ENCODE measurements at places on chromosomes 4 and X.

DNA sequence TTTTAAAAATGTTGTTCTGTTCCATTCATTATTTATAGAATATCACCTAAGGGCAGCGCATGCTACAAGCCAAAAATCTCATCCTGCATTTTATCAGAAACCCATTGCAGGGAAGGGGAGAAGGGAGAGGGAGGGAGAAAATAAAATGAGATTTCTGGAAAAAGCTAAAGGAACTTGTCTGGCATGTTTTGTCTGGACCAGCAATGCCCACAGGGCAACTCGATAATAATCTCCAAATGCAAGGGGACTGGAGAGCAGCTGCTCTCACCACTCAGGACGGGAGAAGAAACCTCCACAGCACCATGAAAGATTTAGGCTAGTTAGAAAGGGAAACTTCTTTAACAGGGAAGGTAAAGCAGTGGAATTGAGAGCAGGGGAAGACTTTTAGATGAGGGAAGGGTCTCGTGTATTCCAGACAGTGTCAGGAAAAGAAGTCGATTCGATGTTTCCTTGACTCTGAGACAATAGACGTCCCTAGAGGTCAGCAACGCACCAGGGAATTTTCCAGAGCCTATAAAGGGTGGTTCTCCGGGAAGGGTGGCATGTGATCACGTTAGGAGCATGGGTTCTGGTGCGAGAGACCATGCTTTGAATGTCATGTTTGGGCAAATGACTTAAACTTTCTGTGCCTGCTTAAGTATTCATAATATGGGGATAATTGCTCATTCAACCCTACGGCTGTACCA lies 132.2 kb upstream of the NDP start:
- no peak for DNase-seq

DNA sequence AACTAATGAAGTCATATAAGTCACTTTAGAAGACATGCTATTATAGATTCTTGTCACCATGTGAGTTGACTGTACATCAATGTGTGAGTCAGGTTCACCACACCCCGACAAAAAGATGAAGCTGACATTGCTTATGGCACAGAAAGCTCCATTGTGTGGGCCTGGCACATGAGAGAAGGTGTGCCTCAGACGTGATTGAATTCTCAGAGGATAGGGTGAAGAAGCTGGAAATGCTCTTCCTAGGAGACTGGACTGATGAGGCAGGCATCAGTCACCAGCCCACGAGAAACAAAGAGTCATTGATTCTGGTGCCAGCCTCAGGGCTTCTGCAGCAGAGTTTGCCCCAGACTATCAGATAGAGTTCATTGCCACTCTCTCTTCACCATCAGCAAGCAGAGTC lies 35.9 kb upstream of the LRAT start:
- DNase-seq = no peak

GRCh38 chr4:16289897-16290554 lies 63.8 kb upstream of the TAPT1 start:
- peak; percentile 66 for DNase-seq

GRCh38 chr4:143207555-143207954 lies 22.8 kb downstream of the USP38 start:
- peak; percentile 46 for DNase-seq

DNA sequence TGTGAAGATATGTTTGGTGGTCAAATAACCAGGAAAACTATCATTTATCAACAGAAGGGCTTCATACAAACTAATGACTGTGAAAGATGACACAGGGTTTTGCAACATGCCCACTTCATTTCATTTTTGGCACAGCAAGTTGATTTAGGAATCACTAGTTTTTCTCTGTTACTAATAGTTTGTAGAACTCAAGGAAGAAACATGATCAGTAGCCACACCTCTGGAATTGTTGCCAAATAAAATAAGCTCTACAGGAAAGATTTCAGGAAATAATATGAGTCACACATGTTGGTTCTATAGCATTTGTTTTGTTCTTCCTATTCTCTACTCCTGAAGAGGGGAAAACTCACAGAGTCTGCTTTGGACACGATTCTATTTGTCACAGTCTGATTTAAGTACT lies 255.4 kb downstream of the TLL1 start:
- DNase-seq = no peak

- DNase-seq = no peak
These were observed 43.4 kb upstream of the SEC24B start for GRCh38 chr4:109390115-109390768.

- no peak for DNase-seq
These were observed 171.3 kb downstream of the PTTG2 start for GRCh38 chr4:38131371-38132091.

- no peak for DNase-seq
These were observed 500.1 kb downstream of the TRAM1L1 start for GRCh38 chr4:116585246-116585645.

- no peak for DNase-seq
These were observed 107.2 kb upstream of the KIT start for GRCh38 chr4:54550395-54551171.

DNA sequence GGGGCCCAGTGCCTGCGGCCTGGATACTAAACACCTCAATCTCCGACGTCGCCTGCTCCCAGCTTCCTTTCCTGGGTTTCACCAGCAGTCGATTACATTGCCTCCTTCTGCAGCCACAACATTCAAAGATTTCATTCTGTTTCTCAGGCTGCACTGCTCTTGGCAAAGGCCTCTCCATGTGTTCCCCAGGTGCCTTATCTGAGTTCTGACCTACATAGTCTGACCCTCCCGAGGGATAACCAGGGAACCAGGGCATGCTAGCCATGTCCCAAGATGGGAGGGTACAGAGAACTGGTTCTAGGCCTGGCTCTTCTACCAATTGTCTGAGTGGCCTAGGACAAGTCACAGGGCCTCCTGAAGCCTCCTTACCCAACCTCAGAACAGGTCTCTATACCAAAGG lies 62.2 kb upstream of the ACSL1 start:
- no peak for DNase-seq

DNA sequence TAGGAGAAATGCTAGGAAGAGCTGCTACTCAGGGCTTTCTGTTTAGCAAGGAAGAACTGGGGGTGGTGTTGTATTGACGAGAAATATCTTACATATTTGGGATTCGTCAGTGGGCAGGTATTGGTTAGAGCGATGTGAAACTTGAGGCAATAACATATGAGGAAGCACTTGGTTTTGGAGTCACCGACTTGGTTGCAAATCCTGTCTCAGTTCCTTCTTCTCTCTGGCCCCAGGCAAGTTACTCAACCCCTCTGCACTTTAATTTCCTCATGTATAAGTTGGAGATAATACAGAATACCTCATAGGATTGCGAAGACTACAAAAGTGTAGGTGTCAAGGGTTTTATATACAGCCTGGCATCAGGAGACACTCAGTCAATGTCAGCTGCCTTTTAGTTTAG lies 34.1 kb downstream of the GPAT3 start:
- no peak for DNase-seq

- DNase-seq = no peak
These were observed 18.2 kb upstream of the CTBP1 start for GRCh38 chr4:1266881-1267763.

GRCh38 chr4:173546776-173547175 lies 16.7 kb upstream of the HAND2 start:
- no peak for DNase-seq

DNA sequence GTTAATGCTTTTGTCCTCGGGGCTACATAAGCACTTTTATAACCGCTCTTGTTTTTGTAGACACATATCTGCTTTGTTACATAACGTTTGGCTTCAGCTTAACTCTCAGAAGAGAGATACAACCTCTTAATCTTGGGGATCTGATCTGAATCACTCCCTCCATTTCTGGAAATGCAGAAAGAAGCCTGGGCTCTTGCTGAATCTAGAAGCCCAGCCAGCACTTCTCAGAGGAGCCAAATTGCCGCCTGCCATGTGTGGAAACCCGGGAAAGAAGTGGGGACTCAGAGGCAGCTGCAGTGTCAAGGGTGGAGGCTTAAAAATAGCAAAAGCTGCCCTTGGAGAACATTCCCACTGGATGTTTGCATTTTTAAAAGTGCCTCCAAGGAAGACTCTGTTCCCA lies 69.3 kb upstream of the LDB2 start:
- DNase-seq = no peak

DNA sequence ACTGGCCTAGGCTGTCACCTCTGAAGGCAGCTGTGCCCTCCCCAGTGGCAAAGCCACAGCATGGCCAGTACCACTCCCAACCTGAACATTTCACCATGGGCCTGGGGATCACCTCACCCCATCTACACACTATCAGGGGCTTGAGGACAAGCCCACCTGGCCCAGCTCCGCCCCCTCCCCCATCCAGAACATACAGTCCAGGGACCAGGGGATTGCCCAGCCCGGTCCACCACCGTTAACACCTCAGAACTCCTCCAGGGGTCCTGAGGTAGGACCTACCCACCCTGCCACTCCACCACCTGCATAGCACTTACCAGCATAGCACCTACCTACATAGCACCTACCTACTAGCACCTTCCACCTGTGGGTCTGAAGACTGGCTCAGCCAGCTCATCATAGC lies 179.8 kb downstream of the EDA start:
- DNase-seq = no peak

GRCh38 chr4:14621731-14622463 lies 380.4 kb upstream of the CPEB2 start:
- no peak for DNase-seq

- no peak for DNase-seq
These were observed 3.3 kb downstream of the RPS4X start for GRCh38 chrX:72273718-72274117.

GRCh38 chr4:72827968-72828367 lies 241.5 kb downstream of the COX18 start:
- DNase-seq = no peak

DNA sequence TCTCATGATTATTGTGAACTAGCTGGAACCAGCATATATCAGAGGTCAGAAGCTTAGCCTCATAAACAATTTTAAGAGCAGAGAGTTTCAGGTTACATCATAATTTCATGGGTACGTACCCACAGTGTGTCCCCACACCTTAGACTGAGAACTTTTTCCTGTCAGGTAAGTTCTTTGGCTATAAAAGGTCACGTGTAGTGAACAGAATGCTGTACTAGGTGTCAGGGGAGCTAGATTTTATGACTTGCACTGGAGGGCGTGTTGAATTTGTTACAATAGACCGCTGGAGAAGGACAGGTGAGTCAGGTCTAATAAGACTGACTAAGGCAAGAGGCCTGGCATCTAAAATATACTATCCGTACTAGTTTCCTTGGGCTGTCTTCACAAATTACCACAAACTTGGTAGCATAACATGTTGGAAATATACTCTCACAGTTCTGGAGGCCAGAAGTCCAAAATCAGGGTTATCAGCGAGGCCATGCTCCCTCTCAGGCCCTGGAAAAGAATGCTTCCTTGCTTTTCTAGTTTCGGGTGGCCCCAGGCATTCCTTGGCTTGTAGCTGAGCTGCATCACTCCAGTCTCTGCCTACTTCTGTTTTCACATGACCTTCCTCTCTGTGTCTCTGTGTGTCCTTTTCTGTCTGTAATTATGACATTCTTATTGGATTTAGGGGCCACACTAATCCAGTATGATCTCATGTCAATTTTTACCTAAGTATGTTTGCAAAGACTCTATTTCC lies 512.0 kb upstream of the NR3C2 start:
- DNase-seq = no peak

- DNase-seq = no peak
These were observed 24.1 kb downstream of the TMPRSS11A start for GRCh38 chr4:67939195-67939594.

DNA sequence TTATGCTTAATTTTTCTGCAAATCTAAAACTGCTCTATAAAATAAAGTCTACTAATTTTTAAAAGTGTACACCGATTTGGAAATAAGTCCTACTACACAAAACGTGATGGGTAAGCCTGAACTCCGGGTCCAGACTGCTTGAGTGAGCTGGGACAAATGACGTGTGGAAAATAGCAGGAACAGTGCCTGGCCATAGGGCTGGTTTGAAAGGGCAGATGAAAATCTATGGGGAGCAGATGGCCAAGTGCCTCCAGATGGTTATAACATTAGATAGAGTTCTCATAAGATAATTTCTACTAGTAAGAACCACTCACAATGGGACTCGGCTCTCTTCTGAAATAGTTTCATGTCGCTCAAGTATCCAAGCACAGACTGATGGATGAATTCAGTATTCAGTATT lies 52.5 kb downstream of the F11 start:
- no peak for DNase-seq

GRCh38 chrX:151974336-151975227 lies at the start of gene GABRE:
Gene GABRE (minus strand): TSS chrX:151974676. CDS start chrX:151974625, 51 bp downstream.
- no peak for DNase-seq

GRCh38 chrX:132266583-132267355 lies 47.5 kb upstream of the RAP2C start:
- DNase-seq = no peak

GRCh38 chr4:60809486-60809800 lies 390.7 kb upstream of the ADGRL3 start:
- no peak for DNase-seq

DNA sequence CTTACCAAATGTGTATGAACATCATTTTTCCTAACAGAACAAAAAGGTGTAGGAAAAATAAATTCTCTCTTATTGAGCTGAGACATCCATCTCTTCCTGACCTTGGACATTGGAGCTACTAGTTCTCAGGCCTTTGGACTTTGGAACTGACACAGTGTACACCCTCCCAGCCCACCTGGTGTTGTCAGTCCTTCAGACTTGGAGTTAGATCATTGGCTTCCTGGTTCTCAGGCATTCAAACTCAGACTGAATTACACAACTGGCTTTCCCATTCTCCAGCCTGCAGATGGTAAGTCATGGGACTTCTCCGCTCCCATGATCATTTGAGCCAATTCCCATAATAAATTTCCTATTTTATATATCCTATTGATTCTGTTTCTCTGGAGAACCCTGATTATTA lies 84.8 kb upstream of the EDNRA start:
- no peak for DNase-seq

- no peak for DNase-seq
These were observed 38.6 kb downstream of the MTMR1 start for GRCh38 chrX:150731795-150732194.

GRCh38 chr4:67593741-67594175 lies 35.2 kb downstream of the STAP1 start:
- DNase-seq = no peak

GRCh38 chr4:168955674-168956073 lies 54.4 kb downstream of the CBR4 start:
- DNase-seq = no peak

- DNase-seq = no peak
These were observed 127.9 kb downstream of the SLC39A8 start for GRCh38 chr4:102217345-102217744.

- no peak for DNase-seq
These were observed 24.1 kb upstream of the PI4K2B start for GRCh38 chr4:25209702-25210101.

- DNase-seq = no peak
These were observed 1302.5 kb upstream of the TENM3 start for GRCh38 chr4:180940680-180941079.

- DNase-seq = no peak
These were observed 47.6 kb downstream of the NHSL2 start for GRCh38 chrX:71958281-71958675.
